ENCODE measurements at places on chromosomes 5 and 9.

DNA sequence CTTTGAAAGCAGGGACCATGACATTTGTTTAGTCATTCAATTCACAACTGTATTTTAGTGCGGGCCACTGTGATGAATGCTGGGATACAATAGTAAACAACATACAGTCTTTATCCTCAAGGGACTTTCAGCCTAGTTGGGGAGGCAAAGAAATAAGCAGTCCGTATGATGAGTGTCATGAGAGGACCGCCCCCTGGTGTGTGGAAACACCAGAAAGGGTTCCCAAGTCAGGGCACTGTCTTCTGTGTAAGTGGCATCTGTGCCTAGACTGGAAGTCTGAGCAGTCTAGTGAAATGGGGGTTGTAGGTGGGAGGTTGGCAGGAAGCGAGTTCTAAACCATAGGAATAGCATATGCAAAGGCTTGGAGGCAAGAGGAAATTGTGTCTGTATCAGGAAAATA lies 6.8 kb downstream of the C9orf43 start:
- no peak for DNase-seq

GRCh38 chr5:113510836-113511451 lies 2.5 kb upstream of the YTHDC2 start:
- DNase-seq, result peak; percentile 27

DNA sequence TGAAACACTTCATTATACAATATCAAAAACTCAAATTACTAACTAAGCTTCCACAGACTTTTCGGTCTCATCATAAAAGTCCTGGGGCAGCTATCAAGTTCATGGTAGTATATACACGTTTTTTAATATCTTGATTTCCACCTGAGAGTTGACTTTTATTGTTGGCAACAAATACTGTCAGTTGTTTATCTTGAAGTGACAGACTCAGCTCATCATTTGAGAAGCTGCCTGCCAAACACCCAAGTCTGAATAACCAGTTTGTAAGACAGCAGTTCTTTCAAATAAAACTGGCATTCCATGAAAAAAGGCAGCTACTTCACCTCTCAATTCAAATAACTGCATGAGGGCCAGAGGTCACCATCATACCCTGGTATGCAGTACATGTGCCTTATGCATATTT lies 30.6 kb downstream of the SPACA9 start:
- DNase-seq, result no peak

DNA sequence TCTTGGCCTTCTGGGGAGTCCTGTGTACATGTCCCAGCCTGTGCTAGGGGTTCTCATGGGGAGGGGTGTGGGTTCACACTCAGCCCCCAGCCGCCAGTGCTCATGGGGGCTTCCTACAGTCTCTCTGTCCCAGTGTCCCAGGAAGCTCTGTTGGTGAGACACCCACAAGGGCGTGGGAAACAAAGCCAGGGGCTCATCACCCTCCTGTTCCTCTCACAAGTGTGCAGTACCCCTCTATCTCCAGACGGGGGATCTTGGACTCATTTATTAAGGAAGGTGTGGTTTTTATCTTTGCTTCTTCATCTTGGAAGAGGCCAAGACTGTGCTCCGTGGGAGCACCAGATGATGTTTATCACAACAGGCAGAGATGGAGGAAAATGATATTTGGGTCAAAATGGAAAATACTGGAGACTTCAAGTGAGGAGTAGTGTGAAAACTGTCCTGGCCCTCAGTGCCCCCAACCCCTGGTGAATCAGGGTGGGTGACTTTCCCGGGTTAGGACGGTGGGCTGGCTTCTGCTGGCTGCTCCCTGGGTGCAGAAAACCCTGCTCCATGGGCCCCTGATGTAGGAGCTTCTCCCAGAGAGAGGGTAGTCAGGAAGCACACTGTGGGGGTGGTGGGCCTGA lies 15.2 kb downstream of the TMEM171 start:
- DNase-seq, result no peak

DNA sequence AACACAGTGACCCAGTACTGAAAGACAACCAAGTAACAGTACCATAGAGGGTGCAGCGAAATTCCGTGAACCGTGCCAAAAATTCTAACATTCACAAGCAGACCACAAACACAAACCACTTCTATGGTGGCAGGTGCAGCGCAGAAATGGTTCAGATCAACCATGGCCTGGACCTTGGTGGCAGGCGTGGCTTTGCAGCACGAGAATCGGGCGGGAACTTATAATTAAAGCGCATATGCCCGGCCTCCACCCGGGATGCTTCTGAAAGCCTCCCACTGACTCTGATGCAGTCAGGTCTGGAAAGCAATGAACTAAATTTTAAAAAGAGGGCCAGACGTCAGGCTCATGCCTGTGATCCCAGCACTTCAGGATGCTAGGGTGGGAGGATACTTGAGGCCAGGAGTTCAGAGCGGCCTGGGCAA lies 68.0 kb upstream of the TBC1D9B start:
- DNase-seq, result no peak

DNA sequence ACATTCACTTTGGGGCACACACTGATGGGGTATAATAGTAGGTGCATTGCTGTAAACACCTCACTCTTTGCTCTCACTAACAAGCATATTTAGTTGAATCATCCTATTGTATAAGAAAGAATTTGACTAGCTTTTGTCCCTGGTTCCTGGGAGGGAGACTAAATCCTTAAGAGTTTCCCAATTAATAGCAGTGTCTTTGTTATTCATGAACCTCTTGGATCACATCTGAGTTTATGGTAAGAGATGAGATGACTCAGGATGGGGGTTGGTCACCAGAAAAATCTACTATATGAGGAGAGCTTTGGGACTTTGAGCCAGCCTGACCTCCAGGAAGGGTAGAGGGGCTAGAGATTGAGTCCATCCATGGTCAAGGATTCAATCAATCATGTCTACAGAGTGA lies 56.8 kb downstream of the PUM3 start:
- DNase-seq, result no peak

DNA sequence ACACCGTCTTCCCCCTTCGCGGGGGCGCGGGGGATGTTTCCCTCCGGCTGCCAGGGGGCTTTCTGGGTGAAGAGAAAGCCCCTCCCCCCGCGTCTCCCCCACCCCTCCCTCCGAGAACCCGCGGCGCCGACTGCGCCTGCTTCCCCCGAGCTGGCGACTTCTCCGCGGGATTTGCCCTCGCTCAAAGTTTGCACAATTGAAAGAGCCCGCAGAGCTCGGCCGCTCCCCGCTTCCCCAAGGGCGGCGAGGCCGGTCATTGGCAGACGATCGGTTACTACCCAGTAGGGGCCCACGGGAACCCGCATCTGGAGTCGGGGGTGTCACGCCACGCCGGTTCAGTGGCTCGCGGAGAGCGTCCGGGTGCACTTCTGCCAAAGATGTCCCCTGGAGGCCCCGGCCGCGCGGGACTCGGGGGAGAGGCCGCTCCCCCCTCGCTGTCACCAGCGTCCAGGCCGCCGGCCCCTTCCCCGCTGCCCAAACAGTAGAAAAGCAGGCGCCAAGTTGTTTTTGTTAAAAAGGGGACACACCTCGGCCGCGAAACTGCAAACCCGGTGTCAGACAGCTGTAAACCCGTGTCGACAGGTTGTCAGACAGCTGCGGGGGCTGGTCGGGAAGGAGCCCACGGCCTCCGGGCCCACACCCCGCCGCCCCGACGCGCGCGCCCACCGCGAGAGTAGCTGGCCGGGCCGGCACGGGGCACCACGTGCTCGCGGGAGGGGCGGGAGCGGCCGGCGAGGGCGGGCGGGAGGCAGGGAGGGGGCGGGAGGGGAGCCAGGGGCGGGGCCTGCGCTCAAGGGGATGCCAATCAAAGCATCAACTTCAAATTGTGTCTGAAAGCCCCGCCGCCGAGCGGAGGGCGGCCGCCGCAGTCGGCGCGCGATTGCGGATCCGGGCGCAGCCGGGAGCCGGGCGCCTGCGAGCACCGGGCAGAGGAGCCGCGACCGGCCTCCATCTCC lies at the start of gene IRX1:
IRX1 (plus strand) TSS at position 827 of the 956 bp plus-strand sequence. CDS start 274 bp downstream, outside the sequence.
- DNase-seq, result peak; percentile 38

GRCh38 chr5:123921193-123921592 lies 409.2 kb downstream of the CSNK1G3 start:
- DNase-seq, result no peak

- no peak for DNase-seq
Observed at GRCh38 chr5:90657030-90657429, 98.4 kb downstream of the ADGRV1 start.

GRCh38 chr5:53974021-53974420 lies 336.4 kb downstream of the ARL15 start:
- no peak for DNase-seq

DNA sequence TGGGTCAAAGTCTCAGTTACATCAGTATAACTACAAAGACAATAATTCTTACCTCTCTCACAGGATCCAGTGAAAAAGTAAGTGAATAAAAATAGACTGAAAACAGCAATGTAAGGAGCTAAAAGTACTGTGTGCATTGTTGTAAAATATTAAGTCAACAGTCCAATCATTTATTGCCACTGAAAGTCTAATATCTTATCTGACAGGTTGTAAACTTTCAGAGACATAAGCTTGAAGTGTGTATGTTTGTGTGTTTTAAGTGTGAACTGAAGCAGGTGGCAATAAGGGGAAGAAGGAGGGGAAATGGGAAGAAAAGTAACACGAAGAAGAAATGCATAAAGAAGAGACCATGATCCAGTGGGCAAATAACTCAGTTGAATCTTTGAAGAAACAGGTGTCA lies 229.7 kb upstream of the TAS2R1 start:
- DNase-seq, result no peak

GRCh38 chr5:16536246-16536645 lies 70.6 kb upstream of the ZNF622 start:
- no peak for DNase-seq

DNA sequence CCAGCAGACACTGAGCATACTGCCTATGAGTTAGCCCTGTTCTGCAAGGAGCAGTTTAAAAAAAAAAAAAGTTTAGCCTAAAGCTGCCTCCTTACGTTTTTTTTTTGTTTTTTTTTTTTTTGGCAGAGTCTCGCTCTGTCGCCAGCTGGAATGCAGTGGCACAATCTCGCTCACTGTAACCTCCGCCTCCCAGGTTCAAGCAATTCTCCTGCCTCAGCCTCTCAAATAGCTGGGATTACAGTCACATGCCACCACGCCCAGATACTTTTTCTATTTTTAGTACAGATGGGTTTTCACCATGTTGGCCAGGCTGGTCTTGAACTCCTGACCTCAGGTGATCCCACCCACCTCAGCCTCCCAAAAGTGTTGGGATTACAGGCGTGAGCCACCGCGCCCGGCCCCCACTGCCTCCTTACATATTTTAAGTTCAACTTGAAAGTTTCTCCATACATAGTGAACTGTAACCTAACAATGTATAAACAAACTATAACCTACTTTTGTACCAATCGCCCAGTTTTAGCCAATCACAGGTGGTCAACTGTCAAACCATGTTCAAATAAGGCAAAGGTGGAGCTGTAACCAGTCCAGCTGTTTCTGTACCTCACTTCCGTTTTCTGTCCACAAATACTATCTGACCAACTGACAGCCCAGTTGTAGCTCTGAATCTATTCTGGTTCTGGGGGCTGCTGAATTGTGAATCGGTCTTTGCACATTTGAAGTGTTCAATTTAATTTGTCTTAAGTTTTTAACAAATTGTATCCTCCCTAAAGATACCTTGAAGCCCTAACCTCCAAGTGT lies 17.1 kb downstream of the GKAP1 start:
- no peak for DNase-seq

GRCh38 chr9:2874001-2874750 lies 30.3 kb upstream of the PUM3 start:
- DNase-seq, result no peak

DNA sequence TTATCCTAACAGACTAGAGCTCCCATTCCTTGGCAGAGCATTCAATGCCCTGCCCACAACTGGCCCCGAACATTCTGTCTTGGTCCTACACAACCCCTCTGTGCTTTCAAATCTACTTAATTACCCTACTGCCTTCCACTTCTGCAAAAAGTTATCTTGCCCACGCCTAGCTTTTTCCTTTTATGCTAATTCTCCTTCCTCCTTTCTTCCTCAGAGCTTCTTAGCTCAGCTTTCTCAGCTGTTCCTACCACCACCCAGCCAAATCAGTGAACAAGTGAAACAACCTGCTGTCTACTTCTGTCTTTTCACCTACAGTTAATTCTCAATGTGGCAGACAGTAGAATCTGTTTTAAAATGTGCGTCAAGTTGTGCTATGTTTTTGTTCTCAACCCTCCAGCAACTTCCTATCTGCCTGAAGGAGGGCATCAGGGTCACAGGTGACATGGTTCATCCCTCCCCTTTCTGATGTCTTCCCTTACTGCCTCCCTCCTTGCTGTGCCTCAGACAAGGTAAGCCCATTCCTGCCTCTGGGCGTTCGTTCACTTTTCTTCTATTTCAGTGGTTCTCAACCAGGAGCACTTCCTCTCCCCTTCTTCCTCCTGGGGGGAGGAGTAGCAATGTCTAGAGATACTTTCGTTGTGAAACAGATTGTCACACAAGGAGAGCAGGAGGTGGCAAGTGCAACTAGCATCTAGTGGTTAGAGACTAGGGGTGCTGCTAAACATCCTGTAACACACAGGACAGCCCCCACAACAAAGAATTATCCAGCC lies 1.3 kb upstream of the REEP5 start:
- DNase-seq, result no peak

DNA sequence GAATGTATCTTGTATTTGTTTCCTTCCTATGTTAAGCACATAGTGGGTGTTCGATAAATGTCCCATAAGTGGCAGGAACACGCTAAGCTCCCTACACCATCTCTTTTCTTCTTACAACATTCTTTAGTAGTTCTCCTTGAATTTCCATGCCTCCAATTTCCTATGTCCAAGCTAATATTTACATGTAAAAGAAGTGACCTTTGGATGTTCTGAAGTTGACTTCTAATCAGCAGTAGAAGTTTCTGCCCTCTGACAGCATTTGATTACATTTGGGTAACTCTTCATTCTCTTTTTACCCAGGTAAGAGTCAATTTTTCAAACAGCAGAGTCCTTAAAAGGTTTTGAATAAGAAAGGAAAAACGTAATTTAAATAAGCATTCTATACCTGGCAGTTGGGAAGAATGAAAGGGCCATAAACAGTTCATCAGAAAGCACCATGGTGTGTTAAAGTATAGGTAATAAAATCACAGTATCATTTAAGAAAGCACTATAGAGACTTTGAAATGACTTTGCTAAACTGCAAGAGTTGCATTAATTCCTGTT lies 78.9 kb downstream of the TRPM3 start:
- DNase-seq, result no peak
